Activated naive CD4-positive, alpha-beta T cell treated with anti-CD3 and anti-CD28 coated beads for 36 hours (primary cell): ENCODE measurements at places on chromosomes 12 and 14. TPM values are rescaled to one million over a fixed set of nuclear protein-coding genes. Genes with fewer than 3 reads are reported as not detected.

The CDK17 gene
- total RNA-seq: 41.4 TPM

The TEP1 gene
- total RNA-seq: 34.3 TPM

The ACSM4 gene
- total RNA-seq: not detected

The AGAP2 gene
- total RNA-seq: 26.7 TPM

The SDSL gene
- total RNA-seq: not detected

The LRRC10 gene
- not detected for total RNA-seq

The IFI27L1 gene
- total RNA-seq: 35.8 TPM

The KRT75 gene
- not detected for total RNA-seq

The ADCY6 gene
- 0.15 TPM for total RNA-seq

The TAS2R7 gene
- not detected for total RNA-seq

The MYF6 gene
- not detected for total RNA-seq

The TTC6 gene
- not detected for total RNA-seq

The MDM2 gene
- total RNA-seq: 165 TPM

The FAM181A gene
- total RNA-seq: not detected

The NRXN3 gene
- total RNA-seq: not detected

The RFX4 gene
- total RNA-seq: not detected

The SLC48A1 gene
- 21.0 TPM for total RNA-seq

The TOMM20L gene
- not detected for total RNA-seq

The CELA1 gene
- total RNA-seq: 0.29 TPM

The GPRC5D gene
- total RNA-seq: not detected

The BEST3 gene
- not detected for total RNA-seq

GRCh38 chr14:91956616-91957015 lies 9.1 kb upstream of the FBLN5 start:
- DNase-seq: no peak

GRCh38 chr14:99961826-99962518 lies 103.2 kb upstream of the EVL start:
- DNase-seq: no peak

GRCh38 chr12:26156201-26156871 lies 31.5 kb upstream of the BHLHE41 start:
- DNase-seq: no peak

DNA sequence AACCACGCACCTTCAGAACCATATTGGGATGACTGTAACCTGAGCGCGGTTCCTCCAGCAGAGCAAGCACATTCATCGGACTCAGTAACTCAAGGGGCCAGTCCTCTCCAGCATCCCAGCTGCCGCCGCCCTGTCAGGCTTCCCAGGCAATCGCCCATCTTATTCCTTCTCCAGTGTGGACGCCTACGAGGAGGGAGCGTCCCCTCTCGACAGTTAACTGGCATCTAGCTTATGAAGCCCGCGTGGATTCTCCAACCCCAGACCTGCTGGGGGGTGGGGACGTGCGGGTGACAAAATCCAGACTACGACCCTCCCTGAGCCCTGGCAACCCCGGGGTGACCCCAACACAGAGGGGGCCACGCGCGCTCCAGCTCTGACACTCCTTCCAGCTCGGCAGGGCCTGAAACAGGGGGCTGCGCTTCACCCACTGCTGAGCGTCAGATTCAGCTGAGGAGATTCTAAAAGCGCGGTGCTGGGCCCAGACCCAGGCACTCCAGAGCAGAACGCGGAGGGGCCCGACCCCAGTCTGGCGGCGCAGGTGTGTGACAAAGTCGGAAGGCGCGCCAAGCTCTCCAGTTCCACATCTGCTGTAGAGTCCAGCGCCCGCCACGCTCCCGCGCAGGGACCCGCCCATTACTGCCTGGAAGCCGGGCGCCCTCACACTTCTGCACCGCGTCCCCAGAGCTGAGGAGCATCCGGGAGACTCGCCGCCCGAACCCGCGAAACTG lies 43.9 kb upstream of the ESR2 start:
- DNase-seq: peak; percentile 40

DNA sequence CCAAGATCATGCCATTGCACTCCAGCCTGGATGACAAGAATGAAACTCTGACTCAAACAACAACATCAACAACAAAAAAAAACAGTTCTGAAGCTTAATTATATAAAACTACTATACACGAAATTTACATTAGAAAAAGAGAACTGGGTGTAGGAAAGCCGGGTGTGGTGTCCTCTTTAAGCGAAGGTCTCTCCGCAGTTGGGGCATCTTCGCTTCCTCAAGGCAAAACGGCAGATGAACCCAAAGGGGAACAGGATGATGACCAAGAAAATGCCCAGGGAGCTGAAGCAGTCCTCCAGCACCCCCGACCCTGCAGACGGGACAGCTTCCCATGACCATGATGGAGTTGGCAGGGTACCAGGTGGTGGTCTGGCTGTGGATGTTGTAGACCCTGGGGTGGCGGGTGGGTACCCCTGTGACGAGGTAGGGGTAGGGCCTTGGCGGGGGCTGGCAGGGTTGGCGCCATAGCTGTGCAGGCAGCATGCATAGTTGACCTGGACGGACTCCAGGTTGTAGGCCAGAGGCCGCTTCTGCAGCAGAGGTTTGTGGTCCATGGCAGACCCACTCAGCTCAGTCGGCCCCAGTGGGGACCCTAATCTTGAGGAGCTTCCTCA lies 18.2 kb upstream of the BCAT1 start:
- no peak for DNase-seq

GRCh38 chr14:104882991-104883660 lies 18.1 kb downstream of the CEP170B start:
- DNase-seq: no peak

- DNase-seq: peak; percentile 38
Observed at GRCh38 chr14:69137843-69138535, 14.9 kb downstream of the DCAF5 start.

GRCh38 chr12:101256266-101256665 lies 23.6 kb upstream of the UTP20 start:
- DNase-seq: no peak

- no peak for DNase-seq
Observed at GRCh38 chr14:21050597-21050996, 7.0 kb upstream of the RNASE8 start.

DNA sequence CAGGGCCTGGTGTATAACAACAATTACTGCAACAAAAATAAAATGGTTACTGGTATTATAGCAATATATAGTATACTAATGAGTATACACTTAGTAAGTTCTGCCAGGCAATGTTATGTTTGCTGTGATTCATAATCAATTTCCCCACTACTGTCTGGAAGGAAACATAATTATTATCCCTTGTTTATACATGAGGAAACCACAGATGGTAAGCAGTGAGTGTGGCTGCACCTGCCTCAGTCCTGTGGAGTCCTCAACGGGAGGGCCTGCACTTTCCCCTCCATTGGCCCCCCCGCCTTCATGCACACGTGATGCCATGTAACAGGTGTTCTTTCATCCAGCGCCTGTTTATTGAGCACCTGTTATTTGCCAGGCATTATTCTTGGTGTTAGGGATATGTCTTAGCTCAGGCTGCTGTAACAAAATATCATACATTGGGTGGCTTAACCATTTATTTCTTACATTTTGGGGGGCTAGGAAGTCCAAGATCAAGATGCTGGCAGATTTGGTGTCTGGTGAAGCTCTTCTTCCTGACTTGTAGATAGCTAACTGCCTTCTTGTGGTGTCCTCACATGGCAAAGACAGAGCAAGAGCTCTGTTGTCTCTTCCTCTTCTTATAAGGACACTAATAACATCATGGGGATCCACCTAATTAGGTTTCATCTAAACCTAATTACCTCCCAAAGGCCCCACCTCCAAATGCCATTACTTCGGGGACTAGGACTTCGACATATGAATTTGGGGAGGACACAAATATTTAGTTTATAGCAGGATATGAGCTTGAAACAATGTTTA lies 59.5 kb upstream of the CHGA start:
- no peak for DNase-seq

GRCh38 chr12:93011100-93011499 lies 82.0 kb upstream of the EEA1 start:
- no peak for DNase-seq

DNA sequence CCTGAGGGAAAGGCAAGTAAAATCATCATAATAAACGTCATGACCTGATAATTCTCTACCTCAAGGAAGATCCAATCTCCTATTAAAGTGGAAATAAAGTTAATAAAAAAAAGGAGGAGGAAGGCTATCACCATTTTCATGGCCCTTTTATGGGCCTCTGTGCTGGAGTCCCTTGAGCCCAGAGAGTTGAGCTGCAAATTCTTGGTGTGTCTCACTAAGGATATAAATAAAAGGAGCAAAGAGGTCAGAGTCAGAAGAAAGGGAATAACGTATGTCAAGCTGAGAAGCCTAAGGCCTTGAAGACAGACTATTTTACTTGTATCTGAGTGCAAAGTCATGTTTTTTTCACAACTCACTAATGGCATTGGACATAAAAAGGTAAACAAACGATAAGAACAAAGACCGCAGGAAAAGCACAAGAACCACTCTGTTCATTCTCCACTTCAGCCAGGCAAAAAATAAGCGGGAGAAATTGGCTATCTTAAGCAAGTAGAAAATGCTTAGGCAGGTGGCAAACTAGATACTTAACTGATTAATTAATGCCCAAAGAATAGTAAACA lies 12.0 kb upstream of the SMIM10L1 start:
- DNase-seq: no peak

GRCh38 chr14:77804592-77804991 lies 4.7 kb downstream of the ADCK1 start:
- DNase-seq: peak; percentile 64

DNA sequence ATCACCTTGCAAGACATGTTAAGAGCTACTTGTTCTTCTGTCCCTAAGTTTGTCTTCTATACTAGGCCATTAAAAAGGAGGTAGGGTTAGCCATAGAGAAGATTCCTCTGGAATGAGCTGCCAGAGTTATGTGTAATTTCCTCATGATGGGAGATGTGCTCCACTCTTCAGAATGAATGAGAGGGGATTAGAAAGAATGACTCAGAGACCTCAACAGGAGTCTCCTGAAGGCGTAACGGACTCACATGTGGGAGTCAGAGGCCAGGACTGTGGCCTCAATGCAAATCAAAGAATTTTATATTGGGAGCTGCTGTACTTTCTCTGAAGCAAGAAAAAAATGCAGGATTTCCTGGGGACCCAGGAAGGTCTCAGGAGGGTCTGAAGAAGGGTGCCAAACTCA lies 87.8 kb upstream of the ATXN7L3B start:
- no peak for DNase-seq

DNA sequence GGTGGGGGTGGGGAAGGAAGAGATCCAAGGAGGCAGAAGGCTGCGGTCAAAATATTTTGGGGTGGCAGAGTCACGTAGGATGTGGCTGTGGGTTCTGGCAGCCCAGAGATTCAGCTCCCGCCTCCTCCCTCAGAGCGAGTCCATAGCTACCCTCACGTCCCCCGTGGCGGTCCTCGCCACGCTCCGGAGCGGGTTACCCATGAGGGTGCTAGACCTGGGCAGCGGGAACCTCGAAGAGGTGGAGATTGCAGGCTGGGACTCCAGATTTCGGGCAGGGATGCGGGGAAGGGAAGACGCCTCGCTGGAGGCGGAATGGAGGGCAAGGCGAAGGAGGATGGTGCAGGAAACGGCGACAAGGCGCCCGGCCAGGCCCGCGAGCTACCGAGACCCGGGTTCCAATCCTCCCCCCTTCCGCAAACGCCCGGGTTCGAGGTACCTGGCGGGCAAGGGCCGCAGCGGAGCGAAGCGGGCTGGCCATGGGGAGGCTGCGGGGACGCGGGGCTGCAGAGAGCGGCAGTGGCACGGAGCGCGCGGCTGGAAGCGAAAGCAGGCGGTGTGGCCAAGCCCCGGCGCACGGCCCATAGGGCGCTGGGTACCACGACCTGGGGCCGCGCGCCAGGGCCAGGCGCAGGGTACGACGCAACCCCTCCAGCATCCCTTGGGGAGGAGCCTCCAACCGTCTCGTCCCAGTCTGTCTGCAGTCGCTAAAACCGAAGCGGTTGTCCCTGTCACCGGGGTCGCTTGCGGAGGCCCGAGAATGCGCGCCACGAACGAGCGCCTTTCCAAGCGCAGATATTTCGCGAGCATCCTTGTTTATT lies 46.2 kb downstream of the BCAT1 start:
- DNase-seq: peak; percentile 23

DNA sequence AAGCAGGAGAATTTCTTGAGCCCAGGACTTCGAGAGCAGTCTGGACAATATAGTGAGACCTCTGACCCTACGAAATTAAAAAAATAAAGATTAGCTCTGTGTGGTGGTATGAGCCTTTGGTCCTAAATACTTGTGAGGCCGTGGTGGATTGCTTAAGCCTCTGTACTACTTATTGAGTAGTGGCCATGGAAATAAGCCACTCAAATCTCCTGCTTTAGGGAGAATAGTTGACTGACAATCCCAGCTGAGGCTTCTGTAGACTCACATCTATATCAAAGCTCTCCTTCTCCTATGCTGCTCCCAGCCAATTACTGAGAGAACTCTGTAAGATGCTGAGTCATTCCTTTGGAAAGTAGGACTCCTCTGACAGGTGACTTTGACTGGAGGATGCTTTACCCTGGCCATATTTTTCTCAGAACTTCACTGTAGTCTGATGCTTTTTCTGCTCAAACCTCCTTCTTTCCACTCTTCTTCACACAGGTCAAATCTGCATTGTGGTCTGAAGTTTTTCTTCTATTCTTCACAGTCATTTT lies 420.2 kb downstream of the SLC6A15 start:
- no peak for DNase-seq

DNA sequence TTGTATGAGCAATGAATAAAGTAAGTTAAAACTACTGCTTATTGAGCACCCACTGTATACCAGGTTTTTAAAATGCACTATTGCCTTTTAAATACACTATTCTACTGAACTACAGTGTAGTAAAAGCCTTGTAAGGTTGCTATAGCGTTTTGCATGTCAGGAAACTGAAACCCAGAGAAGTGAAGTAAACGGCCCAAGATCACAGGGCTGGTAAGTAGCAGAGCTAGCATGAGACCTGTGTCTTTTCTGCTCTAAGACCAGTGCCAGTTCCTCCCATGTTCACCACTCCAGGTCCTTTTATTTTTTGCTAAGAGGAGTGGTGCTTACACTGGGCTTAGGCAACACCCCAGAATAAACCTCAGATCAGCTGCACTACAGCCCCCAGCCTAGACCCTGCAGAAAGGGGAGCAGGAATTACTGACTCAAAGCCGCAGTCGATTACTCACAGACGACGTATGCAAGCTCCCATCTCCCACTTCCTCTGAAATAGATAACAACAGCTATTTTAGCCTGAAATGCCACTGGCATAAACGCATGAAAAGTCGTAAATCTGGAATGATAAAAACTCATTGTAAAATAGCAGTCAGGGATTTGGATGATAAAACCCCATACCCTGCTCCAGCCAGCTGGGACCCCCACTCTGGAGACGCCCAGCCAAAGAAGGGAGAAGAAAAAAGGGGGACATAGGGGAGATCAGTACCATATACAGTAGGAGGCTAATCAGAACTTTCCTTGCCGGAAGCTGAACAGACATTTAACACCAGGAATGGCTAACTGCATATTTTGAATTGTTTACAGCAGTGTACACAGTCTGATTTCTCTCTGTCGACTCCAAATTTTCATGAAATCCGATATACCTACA lies 108.3 kb downstream of the NUAK1 start:
- DNase-seq: no peak

GRCh38 chr14:23299211-23299957 lies 3.3 kb downstream of the PPP1R3E start:
- DNase-seq: peak; percentile 31

GRCh38 chr12:29102741-29103140 lies 46.3 kb upstream of the FAR2 start:
- no peak for DNase-seq
